ENCODE measurements at places on chromosomes 16 and 17. TPM values are rescaled to one million over a fixed set of nuclear protein-coding genes. Genes with fewer than 3 reads are reported as not detected.

- no peak for DNase-seq
Measured at GRCh38 chr16:81752225-81752875, 26.7 kb upstream of the PLCG2 start.

GRCh38 chr17:45220079-45220478 lies 1.6 kb upstream of the FMNL1 start:
- DNase-seq = no peak

KRT33A gene
- not detected for polyA plus RNA-seq

- DNase-seq = no peak
Measured at GRCh38 chr16:10003486-10003885, 178.7 kb downstream of the GRIN2A start.
